ENCODE measurements at places on chromosomes 6 and 20.

DNA sequence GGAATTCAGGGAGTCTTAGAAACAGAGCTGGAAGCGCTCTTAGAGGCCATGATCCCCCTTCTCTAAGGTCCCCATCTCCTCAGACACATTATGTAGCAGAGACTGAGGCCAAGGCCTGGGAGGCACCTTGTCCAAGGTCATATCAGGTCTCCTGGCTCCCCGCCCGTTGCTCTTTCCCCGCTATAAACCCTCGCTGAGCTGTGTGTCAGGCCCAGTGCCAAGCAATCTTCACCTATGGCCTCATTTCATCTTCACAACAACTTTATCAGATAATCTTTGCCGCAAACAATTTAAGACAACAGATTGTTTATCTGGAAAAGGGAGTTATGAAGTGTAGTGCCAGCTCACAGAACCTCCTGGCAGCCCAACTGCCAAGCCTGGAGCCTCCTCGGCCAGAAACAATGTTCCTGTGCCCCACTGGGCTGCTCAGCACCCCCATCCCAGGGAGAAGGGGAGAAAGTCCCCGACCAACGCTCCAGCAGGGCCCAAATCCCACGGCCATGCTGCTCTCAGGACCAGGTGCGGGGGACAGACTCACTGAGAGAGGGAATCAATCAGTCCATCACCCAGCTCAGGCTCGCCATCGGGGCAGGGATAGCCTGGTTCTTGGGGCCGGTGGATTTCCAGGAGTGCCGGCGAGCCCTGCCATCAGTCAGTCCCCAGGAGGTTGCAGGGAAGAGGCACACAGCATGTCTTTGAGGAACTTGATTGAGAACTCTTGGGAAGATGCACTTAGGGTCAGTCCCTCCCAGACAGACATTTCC is 16.9 kb upstream of the FANCE start:
- DNase-seq = no peak

- no peak for DNase-seq
These were observed 14.3 kb downstream of the KIF13A start for GRCh38 chr6:17972978-17973622.

- DNase-seq = no peak
These were observed 7.5 kb upstream of the BFSP1 start for GRCh38 chr20:17538517-17539170.

GRCh38 chr6:112087916-112088315 is 525 bp downstream of the FAM229B start:
- DNase-seq = no peak

DNA sequence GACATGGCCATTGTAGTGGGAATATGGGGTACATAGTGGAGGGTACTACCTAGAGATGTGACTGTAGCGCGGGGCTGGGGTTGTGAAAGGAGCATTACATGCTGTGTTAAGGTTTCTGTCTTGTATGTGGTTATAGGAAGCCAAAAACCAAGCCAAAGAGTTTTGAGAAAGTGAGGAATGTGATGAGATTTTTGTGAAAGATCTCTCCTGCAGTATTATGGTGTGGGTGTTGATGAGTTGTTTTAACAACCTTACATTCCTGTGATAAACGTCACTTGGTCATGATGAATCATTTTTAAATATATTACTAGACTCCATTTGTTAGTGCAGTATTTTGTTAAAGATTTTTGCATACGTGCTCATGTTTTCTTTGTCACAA is 48.9 kb downstream of the ZFAND3 start:
- no peak for DNase-seq
